ENCODE measurements at places on chromosomes 1 and 21.

DNA sequence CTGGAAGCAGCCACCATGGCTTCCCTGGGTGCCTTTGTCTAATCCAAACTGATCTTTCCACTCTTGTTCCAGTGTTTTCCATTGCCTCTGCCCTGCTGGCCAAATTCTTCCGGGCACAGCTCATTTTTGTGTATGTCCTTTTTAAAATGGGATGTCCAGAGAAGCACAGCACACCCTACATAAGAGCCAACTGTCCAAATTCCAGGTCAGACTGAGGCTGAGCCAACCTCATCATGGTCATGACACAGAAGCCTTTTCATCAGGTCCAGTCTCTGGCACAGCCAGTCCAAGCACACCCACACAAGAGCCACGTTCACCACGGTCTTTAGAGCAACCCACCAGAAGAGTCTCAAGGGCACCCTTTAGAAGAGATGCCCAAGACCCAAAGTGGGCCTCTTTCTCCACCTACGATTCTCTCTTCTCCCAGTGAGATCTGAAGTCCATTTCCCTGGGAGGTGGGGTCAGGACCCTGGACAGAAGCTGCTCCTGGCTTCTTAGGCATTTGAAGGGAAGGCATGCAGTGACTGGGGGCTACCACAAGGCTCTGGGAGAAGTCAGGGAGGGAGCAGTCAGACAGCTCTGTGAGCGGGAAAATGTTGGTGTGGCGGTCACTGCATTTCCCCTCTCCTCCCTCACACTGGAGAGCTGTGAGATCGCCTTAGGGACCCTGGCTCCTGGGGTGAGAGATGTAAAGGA lies 53.2 kb downstream of the SYT2 start:
- no peak for DNase-seq

DNA sequence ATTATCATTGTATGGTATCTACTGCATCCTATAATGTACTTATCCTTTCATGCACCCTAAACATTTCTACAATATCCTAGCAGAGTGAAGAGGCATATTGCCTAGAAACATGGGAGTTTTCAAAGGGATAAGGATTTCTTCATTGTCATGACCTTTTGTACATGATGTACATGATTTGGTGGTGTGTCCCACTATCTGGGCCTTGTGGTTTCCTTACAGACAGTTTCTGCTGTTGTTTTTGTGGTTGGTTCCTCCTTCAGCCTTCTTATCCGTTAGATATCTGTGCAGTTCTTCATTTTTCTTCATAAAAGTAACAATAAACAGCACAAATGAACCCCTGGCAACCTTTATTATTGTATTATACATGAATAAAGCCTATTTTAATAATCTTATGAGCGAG lies 70.4 kb upstream of the BACH1 start:
- DNase-seq = no peak

GRCh38 chr1:97350662-97351061 lies 570.2 kb downstream of the DPYD start:
- DNase-seq = no peak

GRCh38 chr1:21764615-21765423 lies 18.1 kb downstream of the USP48 start:
- DNase-seq = no peak

DNA sequence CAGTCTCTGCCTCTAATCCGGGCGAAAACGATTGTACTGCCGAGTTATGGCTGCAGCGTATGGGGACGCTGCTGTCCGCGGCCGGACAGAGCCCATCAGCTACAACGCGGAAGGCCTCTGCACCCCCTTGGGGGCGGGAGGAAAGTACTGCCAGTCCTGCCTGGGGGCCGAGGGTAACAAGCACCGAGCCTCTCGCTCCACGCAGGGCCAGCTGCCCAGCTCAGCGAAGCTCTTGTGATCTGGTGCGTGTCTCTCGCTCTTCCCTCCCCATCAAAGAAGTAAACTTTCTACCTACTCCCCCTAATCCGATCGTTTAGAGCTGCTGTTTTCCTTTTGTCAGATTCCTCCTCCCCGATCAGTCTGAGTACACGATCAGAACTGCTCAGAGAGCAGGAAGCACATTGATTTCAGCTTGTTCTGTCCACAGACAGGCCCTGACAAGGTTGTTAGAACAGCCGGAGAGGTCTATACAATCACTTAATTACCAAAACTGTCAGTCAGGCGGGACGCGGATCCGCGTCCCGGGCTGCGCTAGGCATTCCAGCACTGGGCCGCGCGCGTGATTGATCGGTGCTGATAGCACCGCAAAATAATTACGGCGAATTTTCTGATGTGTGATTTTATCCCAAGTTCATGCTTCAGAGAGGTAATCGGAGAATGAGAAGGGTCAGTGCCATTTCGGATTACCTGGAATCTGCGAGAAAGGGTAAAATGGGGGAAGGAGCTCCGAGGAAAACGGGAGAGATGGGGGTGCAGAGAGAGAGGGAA lies 8.7 kb upstream of the BARHL2 start:
- DNase-seq = no peak

GRCh38 chr1:63321785-63322113 lies 618 bp upstream of the FOXD3 start:
- no peak for DNase-seq

- no peak for DNase-seq
Observed at GRCh38 chr1:101745551-101746270, 251.0 kb downstream of the OLFM3 start.

GRCh38 chr1:33081554-33082305 lies 777 bp downstream of the AZIN2 start:
- DNase-seq = no peak

DNA sequence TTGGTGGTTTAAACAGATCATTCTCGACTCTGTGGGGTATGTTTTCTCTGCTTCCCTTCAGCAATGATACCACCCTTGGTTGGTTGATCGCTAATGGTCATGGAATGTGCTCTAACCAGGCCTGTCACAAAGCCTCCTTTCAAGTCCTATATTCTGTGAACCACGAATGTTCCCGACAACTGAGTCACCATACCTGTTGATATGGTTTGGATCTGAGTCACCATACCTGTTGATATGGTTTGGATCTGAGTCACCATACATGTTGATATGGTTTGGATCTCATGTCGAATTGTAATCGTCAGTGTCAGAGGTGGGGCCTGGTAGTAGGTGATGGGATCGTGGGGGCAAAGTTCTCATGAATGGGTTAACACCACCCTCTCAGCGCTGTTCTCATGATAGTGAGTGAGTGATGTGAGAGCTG lies 10.2 kb upstream of the CAMK2N1 start:
- no peak for DNase-seq

GRCh38 chr1:228316589-228317387 lies 89.8 kb downstream of the TRIM11 start:
- DNase-seq = peak; percentile 84

GRCh38 chr1:5934058-5934884 lies 58.0 kb downstream of the NPHP4 start:
- peak; percentile 63 for DNase-seq

- no peak for DNase-seq
Observed at GRCh38 chr1:86912281-86912900, 1.5 kb downstream of the SELENOF start.

- DNase-seq = no peak
Observed at GRCh38 chr1:152162792-152163463, 3.9 kb upstream of the RPTN start.

- DNase-seq = no peak
Observed at GRCh38 chr1:199098468-199098867, 459.6 kb downstream of the PTPRC start.

- DNase-seq = no peak
Observed at GRCh38 chr1:207840380-207840779, 70.5 kb downstream of the CD34 start.

DNA sequence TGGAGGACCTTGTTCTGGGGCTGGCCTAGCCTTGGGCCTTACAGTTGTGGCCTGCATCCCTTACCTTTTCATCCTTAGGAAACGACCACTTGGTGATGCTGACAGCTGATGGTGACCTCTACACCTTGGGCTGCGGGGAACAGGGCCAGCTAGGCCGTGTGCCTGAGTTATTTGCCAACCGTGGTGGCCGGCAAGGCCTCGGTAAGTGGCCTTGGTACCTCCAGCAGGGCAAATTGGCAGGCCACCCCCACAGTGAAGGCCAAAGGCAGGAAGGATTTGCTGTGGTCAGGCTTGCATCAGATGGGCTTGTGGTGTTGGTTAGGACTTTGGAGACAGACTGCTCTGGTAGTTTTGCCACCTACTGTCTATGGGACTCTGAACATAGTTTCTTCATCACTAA lies 17.7 kb upstream of the TRNAU1AP start:
- DNase-seq = no peak

GRCh38 chr1:944341-945325 lies 14.4 kb downstream of the NOC2L start:
- DNase-seq = no peak

GRCh38 chr1:55702064-55702463 lies 486.9 kb upstream of the USP24 start:
- no peak for DNase-seq

- DNase-seq = no peak
Observed at GRCh38 chr21:36163750-36164741, 7.4 kb downstream of the DOP1B start.

DNA sequence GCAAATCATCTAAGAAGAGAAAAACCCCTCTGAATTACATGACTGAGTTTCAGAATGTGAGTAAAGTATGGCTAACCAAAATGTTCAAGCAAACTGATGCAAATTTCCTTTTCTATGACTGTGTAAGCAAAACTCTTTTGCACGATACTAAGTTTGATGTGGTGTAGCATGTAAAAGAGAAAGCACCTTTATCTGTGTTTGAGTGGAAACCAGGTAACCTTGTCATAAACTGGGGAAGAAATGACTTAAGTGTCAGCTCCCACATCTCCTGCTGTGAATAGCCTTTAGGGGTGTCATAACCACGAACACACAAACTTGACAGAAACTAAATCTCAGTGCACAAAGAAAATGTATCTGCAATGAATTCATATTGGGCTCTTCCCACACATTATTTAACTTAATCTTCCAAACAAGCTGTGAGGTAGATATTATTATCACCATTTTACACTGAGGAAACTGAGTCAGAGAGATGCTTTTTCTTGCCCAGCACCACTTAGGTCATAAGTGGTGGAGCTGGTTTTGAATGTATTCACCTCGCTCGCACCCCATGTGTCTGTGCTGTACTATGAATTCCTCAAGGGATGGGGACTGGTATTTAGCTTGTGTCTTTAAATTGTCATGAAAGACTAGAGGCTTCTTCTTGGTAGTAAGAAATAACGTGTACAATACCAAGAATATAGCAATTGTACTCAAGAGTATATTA lies 32.9 kb upstream of the IL12RB2 start:
- no peak for DNase-seq

- no peak for DNase-seq
Observed at GRCh38 chr21:25639551-25640201, 618 bp downstream of the JAM2 start.

DNA sequence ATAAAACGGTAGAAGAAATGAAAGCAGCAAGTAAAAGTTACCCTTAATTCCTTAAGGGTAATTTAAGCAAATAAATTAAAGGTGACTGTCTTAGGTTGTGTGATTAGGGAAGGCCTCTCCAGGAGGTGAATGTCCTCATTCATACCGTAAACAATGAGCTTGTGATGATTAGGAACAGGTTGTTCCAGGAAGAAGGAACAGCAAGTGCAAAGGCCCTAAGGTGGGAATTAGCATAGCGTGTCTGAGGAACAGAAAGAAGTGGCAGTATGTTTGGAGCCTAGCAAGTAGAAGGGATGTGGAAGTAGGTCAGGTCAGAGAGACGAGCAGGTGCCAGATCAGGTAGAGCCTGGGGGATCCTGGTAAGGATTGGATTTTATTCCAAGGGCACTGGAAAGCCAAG lies 5.6 kb downstream of the AK4 start:
- peak; percentile 48 for DNase-seq

DNA sequence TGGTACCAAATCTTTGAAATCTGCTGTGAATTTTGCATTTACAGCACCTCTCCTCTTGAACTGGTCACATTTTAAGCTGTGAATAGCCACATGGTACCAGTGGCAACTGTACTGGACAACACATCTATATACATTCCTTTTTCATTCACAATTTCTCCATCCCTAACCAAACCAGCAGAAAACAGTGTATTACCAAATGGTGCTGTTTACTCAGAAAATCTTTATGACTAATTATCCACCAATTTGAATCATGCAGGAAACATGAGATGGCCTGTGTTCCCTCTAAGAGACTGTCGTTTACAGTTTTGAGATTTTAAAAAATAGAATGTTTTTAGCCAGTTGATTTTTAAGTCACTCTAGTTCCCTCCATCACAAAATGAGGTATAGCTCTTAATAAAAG lies 17.6 kb upstream of the CCT8 start:
- no peak for DNase-seq
